Left cardiac atrium (tissue), 4 donors: ENCODE measurements at places on chromosomes 2 and 18. TPM values are rescaled to one million over a fixed set of nuclear protein-coding genes. Genes with fewer than 3 reads are reported as not detected.

DNA sequence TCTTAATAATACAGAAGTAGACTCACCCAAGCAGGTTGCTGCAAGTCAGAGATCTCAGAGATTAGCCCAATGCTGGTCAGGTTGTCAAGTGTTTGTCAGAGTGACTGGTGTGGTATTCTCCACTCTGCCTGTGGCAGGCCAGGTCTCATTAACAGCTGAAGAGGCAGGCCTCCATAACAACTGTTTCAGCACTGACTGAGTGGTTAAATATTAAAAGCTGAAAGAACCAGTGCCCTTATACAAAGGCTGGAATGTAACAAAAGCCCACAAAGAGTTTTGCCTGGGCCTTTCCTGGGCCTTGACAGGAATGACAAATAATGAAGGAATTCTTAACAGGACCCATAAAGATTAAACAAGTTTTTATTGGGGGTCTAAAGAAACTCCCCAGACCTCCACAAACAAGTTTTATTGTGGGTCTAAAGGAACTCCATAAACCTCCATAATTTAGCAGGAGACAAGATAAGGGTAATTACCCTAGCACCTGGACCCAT is 26.8 kb downstream of the SULT1C2 start:
- DNase-seq = no peak

DNA sequence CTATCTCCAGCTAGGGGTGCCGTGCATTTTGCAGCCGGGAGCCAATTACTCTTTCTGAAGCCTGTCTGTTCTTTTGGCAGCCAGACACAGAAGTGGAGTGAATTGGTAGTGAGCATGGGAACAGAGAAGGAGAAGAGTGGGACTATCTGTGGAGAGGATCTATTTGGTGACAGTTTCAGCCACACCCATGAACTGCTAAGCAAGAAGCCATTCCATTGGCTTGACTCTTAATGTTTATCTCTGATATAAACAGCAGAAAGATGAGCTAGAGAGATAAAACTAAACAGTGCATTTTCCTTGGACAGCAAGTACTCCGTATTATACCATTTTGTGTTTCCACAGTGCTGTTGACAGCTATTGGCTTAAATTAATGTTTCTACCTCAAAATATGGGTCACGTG is 259.6 kb upstream of the THUMPD2 start:
- no peak for DNase-seq

- no peak for DNase-seq
Observed at GRCh38 chr18:32057624-32058165, 34.0 kb upstream of the RNF138 start.

- no peak for DNase-seq
Observed at GRCh38 chr18:59646963-59647307, 50.3 kb downstream of the CCBE1 start.

DNA sequence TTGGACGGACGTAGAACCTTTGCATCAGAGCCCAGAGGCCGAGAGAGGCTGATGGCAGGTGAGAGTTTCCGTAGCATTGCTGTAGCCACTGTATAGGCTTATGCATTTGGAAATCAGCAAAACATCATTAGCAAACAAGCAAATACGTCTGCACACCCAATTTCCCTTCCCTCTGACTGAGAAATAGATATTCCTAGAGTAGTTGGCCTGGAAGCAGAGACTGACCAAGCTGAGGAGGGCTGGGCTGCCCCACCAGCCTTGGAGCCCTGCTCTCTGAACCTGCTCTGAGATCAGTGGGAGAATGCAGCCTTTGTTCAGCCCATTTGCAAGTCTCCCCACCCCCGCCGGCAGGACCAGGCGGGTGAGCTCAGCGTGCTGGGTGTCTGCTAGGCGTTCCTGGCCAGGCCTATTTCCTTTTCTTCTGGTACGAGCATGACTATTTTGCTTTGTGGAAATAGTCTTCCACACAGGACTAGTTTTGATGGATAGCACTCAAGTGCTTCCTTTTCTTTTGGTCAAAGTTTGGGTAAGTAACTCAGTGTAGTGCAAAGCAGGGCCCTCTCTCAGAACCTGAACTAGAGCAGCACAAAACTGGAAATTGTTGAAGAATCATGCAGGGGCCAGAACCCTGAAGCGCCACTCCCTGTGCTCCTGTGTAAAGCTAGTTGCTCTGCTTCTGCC is 21.9 kb upstream of the RNF149 start:
- DNase-seq = peak; percentile 67

GRCh38 chr18:8562919-8563318 is 46.3 kb upstream of the RAB12 start:
- DNase-seq = peak; percentile 29

DNA sequence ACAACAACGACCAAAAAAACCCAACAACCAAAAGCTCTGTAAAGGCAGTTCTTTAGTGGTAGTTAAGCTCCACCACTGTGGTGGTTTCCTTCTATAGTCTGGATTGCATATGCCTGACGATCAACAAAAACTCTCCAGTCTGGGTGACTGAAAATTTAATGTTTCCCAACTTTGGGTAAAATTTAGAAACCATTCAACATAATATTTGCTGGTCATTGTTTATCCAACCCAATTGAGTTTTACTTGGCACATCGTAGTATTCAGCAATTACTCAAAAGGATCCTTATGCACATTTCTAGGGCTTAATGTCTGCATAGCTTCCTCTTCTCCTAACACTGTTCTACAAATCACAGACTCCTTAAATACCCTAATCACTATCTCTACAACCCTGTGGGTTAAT is 1080.2 kb upstream of the NRXN1 start:
- DNase-seq = no peak

DNA sequence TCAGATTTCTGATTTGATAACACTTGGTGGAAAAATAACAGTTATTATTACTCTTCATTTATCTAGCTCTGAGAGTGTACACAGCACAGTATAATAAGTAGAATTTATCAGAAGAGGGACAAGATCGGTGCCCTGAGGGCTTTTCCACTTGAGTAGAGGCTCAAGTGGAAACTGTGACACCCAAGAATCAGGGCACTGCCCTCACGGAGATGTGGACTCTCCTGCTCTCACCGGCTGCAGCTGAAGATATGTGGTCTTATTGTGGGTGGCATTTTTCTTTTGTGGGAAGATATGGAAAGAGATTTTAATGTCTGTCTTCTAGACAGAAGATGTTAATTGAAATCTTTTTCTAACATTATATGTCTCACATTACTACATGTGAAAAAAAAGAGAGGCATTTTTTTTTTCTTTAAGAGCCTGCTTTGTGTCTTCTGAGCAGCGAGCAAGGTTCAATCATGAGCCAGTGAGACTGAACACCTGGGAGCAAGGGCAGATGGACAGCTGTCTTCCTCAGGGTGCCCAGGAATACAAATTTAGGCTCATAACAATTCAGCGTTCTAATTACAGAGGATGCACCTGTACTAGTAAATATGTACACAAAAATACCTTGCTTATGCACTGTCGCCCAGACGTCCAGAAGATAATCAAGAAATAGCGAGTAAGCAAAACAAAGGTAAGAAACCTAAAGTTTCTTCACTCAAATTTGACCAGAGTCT is 1098.2 kb upstream of the FANCL start:
- no peak for DNase-seq

DNA sequence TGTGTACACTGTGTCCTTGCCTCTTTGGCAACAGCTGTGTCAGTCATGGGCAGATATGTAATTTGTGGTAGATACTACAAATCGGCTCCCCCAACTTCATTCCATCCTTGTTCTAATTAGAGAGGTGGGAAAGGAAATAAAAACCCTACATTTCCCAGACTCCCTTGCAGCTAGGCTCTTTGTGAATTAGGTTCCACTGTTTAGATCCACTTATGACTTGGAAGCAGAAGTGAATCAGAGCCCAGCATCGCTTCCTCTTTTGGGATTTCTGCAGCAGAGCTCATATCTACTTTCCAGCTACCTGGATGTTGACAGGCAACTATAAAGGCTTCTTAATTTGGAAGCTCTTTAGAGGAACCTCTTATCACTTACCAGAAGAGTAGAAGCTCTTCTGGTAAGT is 34.1 kb upstream of the NARS1 start:
- DNase-seq = no peak

GRCh38 chr2:44077942-44078511 is 82.2 kb upstream of the LRPPRC start:
- no peak for DNase-seq

DNA sequence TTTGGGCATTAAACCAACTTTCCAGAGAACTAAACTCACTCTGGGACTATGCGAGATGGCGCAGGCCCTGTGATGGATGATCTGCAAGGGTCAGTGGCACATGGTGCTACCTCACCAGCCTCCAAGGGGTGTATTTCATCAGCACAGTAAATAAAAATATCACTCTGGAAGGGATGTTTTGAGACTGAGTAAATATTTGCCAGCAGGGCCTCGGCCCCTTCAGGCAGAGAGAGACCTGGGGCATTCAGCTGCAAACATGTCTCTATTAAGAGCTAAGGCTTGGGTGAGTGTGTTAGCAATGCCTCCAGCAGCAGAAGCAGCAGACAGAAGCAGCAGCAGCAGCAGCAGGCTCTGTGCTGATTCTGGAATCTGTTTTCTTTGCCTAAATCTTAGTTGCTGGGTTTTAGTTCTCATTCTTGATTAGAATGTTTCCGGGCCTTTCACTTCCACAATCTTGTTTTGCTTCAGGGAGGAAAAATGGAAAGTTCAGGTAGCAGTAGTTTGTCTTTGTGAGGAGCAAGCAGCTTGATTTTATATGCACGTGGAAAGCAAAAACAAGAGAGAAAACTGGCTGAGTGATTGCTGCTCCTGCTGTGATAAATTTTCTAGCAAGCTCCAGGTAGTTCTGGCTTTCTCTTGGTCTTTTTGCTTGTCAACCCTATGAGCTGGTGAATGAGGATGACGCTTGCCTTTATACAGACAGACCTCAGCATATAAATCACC is 18.6 kb downstream of the ADCYAP1 start:
- no peak for DNase-seq

DNA sequence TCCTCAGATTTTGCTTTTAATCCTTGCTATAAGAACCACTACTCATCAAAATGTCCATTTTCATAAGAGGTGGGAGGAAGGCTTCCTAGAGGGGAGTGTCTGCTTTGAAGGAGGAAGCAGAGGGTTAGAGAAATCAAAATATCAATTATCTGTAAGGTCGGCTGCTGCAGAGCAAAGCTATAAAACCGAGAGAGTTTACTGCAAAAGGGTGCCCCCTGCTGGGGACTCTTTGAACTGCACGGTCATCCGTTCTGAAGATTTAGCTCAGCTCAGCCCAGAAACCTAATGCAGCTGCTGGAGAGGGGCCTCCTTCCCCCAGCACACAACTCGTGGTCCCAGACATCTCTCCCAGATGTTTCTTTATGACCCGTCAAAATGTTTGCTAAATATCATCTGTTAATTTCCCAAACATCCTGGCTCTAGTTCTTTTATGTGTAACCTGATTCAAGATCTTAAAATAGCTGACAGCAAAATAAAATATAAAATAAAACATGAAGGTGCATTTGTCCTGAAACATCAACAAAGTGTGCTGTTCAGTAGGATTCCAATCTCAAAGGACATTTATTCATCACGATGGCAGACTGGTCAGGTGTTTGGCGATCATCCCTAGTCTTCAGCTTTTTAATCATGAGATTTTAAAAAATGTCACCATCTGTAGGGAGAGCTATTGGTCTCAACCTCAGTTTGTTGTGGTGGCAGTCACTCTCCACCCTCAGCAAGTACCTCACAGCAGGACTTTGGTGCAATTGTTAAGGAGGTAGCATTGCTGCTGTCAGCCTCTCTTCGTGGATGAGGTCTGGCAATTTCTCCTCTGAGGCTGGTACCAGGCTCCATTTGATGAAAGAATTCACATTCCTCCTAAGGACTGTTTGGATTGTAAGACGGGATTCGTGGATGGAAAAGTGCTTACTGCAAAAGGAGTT is 185.9 kb downstream of the MTX2 start:
- peak; percentile 80 for DNase-seq

GRCh38 chr18:32907648-32908423 is 135.0 kb upstream of the KLHL14 start:
- no peak for DNase-seq

DNA sequence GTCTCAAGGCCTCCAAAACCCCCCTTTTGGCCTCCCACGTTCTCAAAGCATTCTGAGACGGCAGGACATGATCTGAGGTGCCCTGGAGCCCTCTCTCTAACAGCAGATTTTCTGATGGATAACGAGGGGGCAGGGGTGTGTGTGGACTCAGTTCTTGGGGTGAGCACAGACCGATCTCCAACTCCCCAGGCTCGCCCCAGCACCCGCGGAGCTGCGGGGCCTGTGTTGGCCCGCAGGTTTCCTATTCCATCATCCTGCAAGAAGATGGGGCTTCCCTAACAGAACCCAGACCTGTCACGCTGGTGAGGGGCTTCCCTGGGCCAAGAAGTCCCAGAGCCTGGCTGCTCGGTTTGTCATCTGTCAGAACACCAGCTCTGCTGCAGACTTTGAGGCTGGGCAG is 196.1 kb downstream of the ANAPC1 start:
- DNase-seq = no peak

DNA sequence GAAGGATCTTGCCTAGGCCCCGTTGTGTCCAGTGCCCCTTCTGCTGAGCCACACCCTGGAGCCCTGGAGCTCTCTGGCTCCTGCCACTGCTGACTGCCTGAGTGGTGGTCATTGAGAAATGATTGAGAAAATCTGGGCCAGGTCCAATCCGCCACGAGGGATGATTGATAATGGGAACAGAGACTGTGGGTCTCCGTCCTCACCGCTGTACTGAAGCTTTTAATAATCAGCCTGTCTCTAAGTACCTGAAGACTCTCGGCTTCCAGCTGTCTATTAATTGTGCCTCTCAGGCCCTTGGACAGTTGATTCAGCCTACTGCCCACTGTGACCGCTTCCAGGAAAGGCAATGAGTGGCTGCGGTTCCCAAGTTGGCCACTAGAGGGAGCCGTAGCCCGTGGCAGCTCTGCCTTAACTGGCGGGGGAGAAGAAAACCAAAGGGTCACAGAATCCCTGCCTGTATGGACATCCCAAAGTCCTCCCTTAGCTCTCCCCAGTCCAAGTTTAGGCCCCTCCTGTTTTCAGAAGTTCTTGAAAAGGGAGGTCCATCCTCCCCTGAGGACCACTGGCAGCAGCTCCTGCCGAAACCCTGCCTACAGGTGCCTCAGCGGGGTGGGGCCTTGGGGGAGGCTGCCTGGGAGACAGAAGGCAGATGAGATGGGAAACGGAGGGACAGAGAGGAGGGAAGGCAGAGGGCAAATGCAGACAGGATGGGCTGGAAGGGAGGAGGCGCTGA is 213.6 kb downstream of the TNS1 start:
- peak; percentile 84 for DNase-seq

- DNase-seq = no peak
Observed at GRCh38 chr2:215022418-215022817, 116.0 kb downstream of the ABCA12 start.

GRCh38 chr18:48866856-48867255 is 83.9 kb downstream of the SMAD7 start:
- peak; percentile 2 for DNase-seq

- DNase-seq = no peak
Observed at GRCh38 chr2:219619235-219619634, 8.2 kb upstream of the SLC4A3 start.

HAAO gene
- 2.5 TPM for total RNA-seq

ANKRD44 gene
- 16.8 TPM for total RNA-seq

TMEM247 gene
- total RNA-seq = not detected

MGAT4A gene
- total RNA-seq = 28.2 TPM

CHRND gene
- not detected for total RNA-seq

EVA1A gene
- 0.84 TPM for total RNA-seq

CNGA3 gene
- total RNA-seq = not detected

HNRNPLL gene
- 28.3 TPM for total RNA-seq

SLC14A1 gene
- 11.2 TPM for total RNA-seq

LAMA3 gene
- total RNA-seq = 5.6 TPM
